ENCODE measurements at places on chromosomes 2 and 18. TPM values are rescaled to one million over a fixed set of nuclear protein-coding genes. Genes with fewer than 3 reads are reported as not detected.

LTBP1 gene
- 63.7 TPM for total RNA-seq

TCF23 gene
- total RNA-seq, result not detected

PRKAG3 gene
- total RNA-seq, result not detected

MYCN gene
- total RNA-seq, result 0.71 TPM

CYTIP gene
- total RNA-seq, result 2.5 TPM

GALR1 gene
- 0.71 TPM for total RNA-seq

RAB31 gene
- 74.6 TPM for total RNA-seq

SOWAHC gene
- total RNA-seq, result 19.4 TPM

- DNase-seq, result no peak
Observed at GRCh38 chr2:233935426-233935825, 18.3 kb downstream of the TRPM8 start.

DNA sequence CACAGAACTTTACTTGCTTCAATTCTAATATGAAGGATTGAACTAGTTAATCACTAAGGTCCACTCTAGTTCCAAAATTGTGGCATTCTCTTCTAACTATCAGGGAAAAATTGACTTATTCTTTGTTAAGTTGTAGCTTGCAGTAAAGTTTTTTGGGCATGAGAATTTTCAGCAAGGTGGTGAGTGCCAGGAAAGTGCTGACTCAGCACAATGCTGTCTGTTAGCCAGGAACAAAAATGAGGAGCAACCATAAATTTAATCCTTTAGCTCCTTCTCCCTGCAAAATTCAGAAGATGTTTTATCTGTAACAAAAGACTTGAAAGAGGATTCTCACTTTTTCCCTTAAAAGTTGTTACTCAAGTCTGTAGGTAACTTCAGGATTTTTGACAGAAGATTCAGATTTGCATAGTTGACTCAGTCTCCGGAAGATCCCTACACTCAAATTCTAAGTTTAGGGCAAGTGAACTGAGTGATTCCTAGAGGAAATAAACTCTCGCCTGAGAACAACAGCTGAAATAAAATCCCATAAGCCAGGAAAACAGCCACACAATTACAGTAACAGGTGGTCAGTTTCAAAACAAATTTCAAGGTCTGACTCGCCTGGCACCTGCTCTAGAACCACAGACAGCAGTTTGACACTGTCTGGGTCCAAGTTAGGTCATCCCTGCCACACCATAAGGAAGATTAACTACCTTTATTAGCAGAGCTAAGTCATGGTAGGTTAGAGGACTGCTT lies 20.2 kb upstream of the DARS1 start:
- no peak for DNase-seq

GRCh38 chr2:209638346-209638745 lies 133.3 kb upstream of the UNC80 start:
- DNase-seq, result no peak

DNA sequence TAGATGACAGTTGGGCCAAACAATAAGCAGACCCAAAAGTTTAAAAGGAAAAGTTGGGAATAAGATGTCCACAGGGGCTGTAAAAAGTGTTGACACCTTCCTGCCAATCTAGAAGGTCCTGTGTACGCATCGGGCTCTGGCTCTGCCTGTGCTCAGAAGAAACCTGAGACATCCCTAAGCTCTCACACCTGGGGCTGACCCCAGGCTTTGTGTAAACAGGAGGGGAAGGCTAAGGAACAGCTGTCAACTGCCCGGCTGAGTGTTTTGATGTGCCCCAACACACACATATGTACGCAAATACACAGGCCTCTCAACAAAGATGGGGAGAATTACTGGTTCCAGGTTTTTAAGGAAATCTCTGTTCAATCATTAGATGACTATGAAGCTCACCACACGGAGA lies 59.5 kb downstream of the TMEM131 start:
- DNase-seq, result no peak

DNA sequence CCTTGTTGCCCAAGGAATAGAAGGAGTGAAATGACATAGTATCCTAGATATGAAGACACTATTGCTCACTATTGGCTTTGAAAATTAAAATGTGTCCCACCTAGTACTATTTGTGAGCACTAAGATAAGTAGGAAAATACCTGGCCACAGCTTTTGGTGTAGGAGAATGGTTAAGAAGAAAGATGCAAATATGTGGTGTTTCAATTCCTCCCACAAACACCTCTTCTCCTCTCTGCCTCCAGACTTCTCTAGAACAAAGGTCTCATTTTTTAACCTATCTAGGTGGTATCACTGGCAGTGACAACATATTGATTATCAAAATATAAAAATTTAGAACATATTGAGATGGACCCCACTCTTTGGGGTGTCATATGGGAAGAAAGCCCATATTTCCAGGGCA lies 929.9 kb upstream of the FANCL start:
- no peak for DNase-seq

GRCh38 chr2:121900391-121900790 lies 144.9 kb downstream of the TSN start:
- no peak for DNase-seq

DNA sequence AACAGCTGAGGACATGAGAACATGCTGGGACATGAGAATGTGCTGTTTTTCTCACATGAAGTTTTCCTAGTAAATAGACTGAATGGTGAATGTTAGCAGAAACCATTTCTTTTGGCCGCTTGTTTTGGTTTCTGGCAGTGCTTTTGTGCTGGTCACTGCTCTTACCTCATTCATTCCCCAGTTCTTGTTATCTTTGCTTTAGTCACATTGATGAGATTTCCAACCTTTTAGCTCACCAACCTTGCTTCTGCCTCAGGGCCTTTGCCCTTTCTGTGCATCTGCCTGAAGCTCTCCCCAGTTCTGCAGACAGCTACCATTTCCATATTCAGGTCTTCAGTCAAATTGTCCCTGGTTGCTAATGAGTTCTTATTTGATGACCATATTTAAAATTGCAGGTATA lies 91.6 kb downstream of the PTPRM start:
- DNase-seq, result no peak

GRCh38 chr18:42339372-42339771 lies 384.3 kb downstream of the PIK3C3 start:
- DNase-seq, result no peak

DNA sequence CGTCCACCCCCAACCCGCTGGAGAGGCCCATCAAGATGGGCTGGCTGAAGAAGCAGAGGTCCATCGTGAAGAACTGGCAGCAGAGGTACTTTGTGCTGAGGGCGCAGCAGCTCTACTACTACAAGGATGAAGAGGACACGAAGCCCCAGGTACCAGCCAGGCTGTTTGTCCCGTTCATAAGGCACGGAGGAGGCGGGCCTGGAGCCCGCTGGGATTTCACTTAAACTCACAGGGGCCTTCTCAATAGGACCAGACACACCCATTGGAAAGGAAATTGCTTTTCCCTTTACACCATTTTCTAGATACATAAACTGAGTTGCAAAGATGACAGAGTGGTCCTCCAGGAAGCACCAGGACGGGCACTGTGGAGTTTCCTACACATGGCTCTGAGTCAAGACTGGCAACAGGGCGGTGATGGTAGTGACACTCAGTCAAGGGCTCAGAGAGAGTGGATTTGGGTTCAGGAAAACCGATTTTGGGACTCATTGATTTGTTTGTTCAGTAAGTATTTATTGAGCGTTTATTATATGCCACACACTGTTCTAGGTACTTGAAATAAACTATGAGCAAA lies 40.7 kb downstream of the ARHGAP25 start:
- no peak for DNase-seq

GRCh38 chr2:183505911-183506310 lies 381.7 kb downstream of the NUP35 start:
- DNase-seq, result no peak
